Activated CD4-positive, CD25-positive, alpha-beta regulatory T cell treated with anti-CD3 and anti-CD28 coated beads, Interleukin-2, amount 50 U/mL, for 24 hours (primary cell): ENCODE measurements at places on chromosomes 11 and 22.

DNA sequence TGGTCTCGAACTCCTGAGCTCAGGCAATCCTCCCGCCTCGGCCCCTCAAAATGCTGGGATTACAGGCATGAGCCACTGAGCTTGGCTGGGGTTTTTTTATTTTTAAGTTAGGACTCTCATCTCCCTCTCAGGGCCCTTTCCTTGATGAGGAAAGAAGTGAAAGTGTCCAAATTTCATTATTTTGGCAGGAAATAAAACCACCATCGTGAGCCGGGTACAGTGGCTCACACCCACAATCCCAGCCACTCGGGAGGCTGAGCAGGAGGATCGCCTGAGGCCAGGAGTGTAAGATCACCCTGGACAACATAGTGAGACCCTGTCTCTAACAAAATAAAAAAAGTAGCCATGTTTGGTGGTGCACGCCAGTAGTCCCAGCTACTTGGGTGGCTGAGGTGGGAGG, 99.4 kb downstream of the FBXO7 start:
- no peak for ATAC-seq

GRCh38 chr11:124842305-124842704, 22.9 kb upstream of the ROBO3 start:
- ATAC-seq = no peak

DNA sequence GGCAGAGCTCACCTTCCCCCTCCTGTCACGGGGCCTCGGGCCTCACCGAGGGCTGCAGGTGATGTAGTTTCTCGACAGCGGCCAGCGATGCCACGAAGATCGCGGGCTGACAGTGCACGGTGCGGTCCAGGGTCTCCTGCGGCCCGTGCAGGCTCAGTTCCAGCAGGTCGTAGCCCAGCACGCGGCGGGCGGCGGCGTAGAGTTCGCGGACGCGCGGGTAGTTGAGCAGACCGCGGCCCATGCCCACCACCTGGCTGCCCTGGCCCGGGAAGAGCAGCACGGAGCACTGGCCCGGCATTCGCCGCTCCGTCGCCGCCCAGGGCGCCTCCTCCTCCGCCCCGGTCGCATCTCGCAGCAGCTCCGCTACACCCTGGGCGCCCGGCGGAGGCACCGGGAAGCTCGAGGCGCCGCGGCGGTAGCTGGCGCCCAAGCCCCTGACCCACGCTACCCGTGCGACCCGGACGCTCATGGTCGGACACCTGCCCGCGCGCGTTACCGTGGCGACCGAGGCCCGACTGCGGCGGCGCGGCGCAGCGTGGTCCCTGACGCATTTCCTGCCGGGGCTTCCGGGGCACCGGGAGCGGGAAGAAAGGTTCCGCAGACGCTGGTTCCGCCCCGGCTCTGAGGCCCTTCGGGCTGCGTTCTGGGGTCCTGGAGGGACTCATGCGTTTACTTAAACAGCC, at the start of gene MCAT:
Gene MCAT (minus strand): TSS at position 519 of the 683 bp plus-strand sequence. CDS start 50 bp downstream, at position 469.
- peak; percentile 92 for ATAC-seq

GRCh38 chr11:4095509-4096230, 1.1 kb downstream of the RRM1 start:
- ATAC-seq = no peak

DNA sequence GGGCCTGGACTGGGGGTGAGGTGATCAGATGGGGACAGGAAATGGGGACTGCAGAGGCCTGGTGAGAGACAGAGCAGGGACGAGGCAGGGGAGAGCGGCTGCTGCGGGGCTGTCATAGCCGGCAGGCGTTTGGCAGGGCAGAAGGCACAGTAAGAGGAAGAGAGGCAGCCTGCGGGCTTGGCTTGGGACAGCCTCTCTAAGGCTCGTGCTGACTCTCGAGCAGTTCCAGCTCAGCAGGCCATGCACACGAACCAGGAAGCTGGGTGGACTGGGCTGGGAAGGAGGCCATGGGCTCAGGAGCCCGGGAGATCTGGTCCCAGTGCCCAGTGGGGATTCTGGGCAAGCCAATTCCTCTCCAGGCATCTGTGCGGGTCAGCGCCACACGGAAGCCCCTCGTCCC, 19.6 kb upstream of the EIF3D start:
- no peak for ATAC-seq

GRCh38 chr11:114562166-114562916, 2.7 kb upstream of the NXPE1 start:
- ATAC-seq = no peak

DNA sequence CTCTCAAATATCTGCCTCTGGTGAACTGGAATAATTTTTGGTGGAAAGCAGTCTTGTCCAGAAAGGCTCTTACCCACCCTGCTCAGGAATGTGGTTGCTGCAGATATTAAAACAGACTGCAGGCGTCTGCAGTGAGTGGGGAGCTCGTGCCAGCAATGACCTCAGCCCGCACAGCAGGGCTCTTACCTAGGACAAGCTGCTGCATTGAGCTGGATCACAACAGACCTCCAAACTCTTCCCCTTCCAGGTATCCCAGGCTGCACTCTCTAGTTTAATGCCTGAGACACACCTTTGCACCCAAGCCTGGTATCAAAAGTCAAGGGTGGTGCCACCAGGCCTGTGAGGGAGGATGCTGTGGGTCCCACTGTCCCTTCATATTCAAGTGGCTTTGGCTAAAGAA, 69.7 kb upstream of the CDON start:
- no peak for ATAC-seq

GRCh38 chr11:104925850-104926249, 27.6 kb upstream of the CASP12 start:
- ATAC-seq = no peak

DNA sequence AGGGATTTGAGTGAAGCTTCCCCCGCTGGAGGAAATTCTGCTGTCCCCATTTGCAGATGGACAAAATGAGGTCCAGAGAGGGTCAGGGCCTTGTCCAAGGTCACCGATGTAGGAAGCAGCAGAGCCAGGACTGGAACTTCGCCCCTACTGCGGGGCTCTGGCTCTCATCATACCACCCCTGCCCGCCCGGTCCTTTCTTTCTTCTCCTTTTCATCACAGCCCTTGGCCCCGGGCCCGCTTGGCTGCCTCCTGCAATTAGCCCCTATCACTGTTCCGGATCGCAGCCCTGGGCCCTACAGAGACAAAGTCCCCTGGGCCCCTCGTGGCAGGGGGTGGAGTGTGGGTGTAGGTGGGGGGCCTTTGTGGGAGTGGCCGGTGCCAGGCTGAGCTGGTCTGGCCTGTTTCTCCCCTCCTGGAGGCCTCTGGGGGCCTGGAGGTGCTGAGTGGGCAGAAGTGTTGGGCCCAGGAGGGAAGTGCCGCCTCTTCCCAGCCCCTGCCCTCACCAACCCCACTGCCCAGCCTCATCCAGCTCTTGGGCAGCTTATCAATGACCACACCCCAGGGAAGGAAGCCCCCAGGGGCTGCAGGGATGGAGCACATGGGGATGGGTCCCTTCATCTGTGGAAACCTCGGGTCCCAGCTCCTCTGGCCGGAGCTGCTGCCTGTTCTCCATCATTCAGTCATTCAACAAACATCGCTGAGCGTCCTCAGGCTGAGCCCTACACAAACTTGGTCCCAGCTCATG, 3.4 kb downstream of the EMID1 start:
- ATAC-seq = no peak

GRCh38 chr11:57335023-57335342, 709 bp downstream of the SSRP1 start:
- ATAC-seq = no peak

- ATAC-seq = no peak
Measured at GRCh38 chr22:36562261-36562835, 33.4 kb upstream of the EIF3D start.

DNA sequence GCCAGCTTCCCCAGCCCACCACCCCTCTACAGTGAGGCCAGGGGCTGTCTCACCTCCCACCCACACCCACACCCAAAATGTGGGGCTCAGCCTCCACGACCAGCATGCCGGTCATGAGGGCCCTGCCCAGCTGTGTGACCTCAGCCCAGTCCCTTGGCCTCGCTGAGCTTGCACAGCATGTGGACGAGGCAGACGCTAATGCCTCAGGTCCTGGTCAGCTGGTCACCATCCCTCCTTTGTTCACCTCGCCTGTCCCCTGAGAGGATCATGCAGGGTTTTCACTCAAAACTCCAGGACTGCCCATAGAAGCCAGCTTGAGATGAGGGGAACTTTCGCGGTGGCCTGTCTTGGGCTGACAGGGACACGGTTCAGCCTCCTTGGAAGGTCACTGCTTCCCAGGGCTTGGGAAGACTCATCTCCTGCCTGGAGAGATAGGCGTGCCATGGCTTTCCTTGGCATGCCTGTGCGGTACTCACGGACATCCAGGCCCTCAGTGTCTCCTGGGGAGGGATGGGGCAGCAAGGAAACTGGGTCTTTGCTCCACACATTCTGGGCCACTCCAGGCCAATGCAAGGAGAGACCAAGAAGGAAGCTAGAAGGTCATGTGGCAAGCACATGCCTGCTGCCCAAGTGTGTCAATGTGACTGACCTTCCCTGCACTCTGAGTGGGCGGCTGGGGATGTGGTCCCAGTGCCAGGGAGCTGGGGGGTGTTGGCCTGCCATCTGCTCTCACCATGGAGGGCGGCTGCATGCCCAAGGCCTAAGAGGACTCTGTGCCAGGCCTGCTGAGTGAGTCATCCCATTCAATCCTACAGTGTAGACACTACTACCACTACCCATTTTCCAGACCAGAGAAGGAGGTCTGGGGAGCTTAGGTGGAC, 3.2 kb upstream of the RTN4R start:
- ATAC-seq = no peak

- no peak for ATAC-seq
Measured at GRCh38 chr11:120343429-120343828, 7.2 kb downstream of the ARHGEF12 start.

DNA sequence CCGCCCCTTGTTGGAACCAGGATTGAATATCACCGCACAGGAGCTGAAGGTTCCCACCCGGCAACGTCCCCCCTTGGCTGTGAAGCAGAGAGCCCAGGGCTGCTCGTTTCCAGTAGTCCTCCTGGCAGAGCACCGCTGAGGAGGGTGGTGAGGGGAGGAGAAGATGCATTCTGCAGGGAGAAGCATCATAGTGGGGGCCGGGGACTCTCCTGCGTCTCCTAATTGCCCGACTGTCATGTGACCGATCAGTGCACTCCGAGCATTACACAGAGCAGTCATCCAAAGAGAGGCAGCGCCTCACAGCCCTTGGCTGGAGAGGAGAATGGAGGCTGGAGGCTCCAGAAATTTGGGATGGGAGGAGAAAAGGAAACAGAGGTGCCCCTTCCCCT, 85.0 kb upstream of the SEPTIN5 start:
- ATAC-seq = no peak
